BE2C (cell line): ENCODE measurements at places on chromosomes 16 and 17.
A peak's percentile ranks its signal among the peaks of the same experiment; 100 is the strongest.

DNA sequence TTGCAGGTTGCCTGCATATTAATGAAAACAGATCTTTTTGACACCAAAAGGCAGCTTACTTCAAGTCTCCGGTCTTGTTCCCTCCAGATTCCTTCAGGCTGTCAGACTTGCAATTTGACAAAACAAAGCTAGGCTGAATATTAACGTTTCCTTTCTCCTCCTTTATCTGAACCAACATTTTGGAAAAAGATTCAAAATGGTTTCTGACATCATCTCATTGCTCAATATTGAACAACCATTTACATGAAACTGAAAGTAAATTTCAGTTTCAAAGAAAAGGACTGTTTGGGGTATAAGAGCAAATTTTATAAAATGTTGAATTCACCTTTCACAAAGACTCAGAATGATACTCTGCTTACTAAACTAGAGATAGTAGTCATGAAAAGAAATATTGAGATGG lies 521.8 kb downstream of the KCNJ2 start:
- no peak for DNase-seq

DNA sequence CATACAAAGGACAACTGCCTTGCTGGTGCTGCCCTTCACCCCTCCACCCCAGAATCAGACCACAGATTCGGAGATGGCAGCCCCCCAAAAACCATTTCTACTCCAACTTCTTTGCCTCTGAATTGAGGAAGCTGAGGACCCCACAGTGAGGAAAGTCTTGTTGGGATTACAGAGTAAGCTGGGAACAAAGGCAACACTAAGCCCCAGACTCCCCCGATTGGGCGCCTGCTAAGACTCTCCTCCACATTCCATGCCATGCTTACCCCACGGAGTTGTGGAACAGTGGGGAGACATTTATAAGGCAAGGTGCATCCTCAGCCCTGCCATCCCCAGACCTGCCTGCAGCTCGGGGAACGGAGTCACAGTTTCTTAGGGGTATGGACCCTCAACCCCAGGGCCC lies 1.9 kb downstream of the GIT1 start:
- DNase-seq: no peak

GRCh38 chr17:2580661-2581060 lies 12.8 kb upstream of the PAFAH1B1 start:
- DNase-seq: no peak

GRCh38 chr17:49755663-49756283 lies 8.2 kb downstream of the FAM117A start:
- no peak for DNase-seq

DNA sequence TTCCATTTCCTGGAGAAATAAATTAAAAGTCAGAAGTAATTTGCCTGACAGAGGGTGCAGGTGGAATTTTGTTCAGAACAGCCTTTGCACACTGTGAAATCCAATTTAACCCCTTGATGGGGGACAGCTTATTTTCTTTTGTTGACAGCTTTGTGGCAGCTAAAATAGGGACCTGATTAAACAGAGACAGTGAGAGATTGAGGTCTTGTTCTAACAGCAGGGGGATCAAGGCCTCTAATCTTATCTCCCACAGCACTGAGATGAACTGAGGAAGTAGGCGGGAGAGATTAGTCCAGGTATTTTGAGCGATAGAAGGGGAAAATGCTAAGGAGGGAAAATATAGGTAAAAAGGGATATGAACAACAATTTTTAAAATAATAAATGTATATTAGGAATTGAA lies 1491.4 kb upstream of the GOT2 start:
- DNase-seq: no peak

DNA sequence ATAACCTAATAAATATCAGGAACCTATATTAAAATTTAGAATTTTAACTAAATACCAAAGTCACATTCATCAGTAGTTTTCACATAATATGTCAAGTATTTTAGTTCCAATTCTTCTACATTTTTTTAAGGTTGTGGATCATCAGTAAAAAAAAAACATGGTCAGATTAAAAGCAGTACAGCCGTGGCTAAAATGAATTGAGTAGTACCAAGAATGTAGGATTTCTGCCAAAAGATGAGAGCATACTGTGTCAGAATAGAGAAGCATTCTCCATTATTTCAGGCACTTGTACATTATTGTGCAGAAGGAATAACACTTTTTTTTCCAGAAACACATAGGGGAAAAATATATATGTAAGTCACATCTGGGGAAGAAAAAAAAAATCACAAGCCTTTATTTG lies 1176.1 kb downstream of the CDH11 start:
- DNase-seq: no peak

DNA sequence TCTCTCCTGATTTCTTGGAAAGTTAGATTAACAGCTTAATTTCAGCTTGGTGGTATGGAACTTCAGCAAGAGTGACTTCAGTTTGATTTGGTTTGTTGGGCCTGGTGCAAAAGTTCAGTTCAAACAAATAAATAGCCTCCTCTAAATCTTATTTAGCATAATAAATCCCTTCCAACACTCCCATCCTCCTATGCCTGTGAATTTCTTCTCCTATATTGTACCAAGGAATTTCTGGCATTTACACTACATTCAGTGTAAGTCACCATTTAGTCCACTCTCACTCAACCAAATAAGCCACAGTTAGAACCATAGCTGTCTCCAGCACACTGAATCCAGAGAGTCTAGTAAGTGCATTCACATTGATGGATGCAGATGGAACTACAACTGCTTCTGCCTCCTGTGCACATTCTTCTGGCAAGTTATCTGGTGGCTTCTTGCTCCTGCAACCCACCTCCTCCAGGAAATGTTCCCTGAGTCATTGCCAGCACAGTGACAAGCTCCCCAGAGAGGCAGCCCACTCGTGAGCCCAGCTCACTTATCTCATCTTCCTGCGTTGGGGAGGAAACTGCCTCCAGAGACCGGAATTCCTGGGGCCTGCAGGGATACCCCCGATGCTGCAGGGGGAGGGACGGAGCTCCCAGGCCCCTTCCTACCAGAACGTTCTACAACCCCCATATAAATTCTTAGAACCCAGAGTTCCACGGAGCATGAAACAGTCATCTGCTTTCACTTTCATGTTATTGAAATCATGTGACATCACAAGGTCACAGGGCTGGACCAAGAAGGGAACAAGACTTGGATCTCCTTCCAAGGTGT lies 318.3 kb downstream of the PHKB start:
- peak; percentile 10 for DNase-seq

DNA sequence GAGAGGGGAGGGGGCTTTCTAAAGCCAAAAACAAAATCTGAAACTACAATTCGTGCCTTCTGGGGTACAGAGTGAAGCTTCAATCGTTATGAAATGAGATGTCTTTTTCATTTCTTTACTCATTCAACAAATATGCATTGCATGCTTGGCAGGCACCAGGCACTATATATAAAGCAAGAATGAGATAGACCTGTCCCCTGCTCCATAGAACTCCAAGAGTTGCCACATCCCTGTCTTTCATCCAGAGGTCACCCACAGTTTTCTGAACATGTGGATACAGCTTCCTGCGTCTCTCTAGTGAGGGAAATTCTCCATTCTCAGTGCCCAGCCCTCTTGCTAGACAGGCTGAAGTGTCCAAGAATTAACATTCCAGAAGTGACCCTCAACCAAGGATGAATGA lies 343.2 kb upstream of the MAF start:
- DNase-seq: no peak

DNA sequence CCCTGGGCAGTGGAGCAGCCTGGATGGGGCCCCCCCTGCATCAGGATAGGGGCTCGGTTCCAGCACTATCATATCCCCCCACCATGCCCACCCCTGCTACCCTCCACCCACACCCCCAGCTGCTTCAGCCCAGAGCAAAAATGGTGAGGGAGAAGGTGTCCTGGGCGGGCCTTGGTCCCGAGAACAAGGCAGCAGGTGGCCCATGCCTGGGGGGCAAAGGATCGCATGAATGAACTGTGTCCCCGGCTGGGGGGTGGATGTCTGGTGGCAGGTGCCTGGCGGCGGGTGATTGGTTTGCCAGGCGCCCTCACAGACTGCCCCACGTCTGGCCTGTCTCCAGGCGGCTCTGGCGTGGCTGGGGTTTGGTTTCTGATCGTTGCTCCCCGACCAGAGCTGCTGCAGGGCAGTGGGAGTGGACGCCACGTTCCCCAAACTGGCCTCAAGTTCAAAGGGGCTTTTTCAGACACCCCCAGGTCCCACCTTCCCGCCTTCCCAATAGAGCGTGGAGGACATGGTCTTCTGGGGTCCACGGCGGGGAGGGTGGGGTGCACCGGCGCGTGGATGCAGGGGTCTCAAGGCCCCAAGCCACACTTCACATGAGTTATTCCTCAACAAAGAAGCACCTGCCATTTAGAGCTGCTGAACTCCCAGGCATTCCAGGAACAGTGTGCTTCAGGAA lies 12.6 kb downstream of the UTS2R start:
- DNase-seq: peak; percentile 54

- DNase-seq: no peak
Observed at GRCh38 chr17:60106340-60107059, 27.8 kb upstream of the HEATR6 start.

DNA sequence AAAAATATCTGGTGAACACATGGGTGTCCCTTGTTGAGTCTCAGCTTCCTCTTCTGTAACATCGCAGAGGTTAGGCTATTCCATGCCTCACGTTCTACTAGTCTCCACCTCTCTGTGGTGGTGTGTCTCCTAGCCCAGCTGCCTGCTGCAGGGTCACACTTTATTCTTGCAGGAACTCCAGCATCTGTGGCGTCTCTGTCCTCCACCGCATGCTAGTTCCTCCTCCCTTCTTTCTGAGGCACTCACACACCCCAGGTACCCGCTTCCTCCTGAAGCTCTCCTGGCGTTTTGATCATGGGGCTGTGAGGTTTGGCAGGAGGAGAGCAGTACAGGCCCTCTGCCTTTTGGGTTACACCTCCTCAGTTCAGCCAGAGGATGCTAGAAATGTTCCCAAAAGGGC lies 9.9 kb upstream of the TEX2 start:
- no peak for DNase-seq

GRCh38 chr16:71526111-71526631 lies at the start of gene CHST4:
TSS of gene CHST4 (plus strand) at chr16:71526426. CDS start at chr16:71536678, 10,252 bp downstream.
- DNase-seq: no peak

DNA sequence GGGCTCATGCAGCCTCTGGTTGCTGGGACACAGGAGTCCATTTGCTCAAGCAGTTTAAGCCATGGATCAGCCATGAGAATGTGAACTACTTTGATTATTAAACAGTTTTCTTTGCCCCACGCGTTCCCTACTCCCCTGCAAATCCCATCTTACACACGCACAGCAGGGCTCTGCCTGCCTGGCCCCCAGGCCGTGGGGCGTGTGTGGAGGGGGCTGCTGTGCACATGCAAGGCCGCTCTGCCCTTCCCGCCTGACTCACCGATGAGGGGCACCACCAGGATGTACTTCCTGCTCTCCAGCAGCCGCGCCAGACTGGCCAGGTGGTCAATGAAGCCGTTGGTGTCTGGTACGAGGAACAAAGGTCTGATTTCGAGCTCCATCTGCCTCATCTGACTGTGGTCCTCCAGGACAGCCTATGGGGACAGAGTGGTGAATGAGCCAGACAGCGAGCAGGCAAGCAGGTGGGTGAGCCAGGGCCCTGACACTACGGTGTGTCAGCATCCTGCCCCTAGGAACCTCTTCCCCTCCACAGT lies 13.7 kb downstream of the HIC1 start:
- peak; percentile 62 for DNase-seq

DNA sequence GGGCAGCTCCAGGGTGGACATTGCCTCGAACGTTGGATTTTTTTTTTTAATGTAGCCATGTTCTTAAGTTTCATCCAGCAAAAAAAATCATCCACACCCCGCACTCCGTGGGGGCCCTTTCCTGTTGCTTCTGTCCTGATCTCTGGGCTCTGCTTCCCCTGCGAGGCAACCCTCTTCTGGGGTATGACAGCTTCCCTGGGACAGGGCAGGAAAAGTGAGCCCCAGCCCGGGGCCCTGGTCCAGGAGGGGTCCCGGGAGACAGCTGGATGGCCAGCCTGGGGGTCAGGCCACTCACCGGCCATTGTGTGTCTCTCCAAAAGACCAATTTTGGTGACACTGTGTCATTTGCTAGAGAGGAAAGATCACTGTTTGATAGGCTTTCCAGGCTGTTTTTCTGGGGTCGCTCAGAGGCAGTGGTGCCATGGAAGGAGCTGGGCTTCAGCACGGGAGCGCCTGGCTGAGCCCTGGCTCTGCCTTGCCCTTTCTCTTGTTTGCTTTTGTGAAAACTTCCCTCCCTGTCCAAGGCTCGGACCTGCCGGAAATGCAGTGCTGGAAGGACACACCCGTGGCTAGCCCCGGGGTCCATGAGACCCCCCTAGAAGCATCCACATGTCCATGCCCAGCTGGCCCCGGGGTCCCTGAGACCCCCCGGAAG lies 41.0 kb upstream of the CHMP6 start:
- no peak for DNase-seq

- no peak for DNase-seq
Observed at GRCh38 chr17:79808763-79809529, 12.1 kb upstream of the CBX8 start.

DNA sequence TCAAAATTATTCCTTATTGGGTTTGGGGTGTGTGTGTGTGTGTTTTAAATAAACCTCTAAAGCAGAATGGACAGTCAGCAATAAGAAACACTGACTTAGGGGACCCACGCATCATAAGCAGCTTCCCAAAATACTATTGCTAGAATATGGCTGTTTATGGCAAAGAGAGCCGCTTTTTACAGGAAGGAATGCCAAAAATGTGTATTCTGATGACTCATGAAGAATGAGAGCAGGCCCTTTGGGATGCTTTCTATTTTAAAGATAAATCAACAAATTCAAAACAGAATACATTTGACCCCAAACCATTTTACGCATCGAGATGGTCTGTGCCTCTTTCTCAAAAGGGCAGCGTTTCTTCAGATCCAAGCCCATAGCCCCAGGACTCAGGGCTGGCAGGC lies 37.5 kb downstream of the ARHGAP17 start:
- no peak for DNase-seq

DNA sequence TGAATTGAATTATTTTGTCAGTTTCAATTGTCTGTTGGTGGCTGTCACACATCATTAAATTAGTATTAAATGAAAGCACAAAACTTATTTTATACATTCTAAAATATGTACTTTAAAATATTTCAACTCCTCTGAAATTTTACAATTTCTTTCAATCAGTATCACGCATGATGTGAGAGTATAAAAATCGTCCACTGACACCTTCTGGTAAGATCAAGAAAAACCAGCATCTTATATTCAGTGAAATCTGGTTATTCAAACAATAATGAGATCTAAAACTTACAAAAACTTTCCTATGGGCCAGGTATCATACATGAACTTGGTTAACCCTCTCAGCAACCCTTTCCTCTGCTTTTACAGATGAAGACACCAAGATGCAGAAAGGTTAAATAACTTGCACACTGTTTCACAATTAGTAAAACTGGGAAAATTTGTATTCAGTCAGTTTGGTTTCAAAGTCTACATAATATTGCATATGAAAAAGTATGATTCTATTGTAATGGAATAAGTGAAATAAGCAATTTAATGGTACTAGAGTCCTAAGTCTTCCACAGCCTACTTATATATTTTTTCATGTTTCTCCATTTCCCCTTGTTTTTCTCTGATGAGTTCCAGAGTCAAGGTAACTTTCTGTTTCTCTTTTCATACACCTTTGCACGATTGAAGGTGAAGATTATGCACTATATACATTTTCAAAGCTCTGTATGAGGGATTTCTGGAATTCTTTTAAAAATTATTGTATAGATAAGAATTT lies 58.7 kb downstream of the EFCAB5 start:
- no peak for DNase-seq

GRCh38 chr16:67226804-67227566 lies at the start of gene TMEM208:
TSS of gene TMEM208 (plus strand) at chr16:67227130. CDS start at chr16:67227219, 89 bp downstream.
- peak; percentile 99 for DNase-seq

- no peak for DNase-seq
Observed at GRCh38 chr17:43574896-43575525, 28.9 kb upstream of the ETV4 start.

- DNase-seq: no peak
Observed at GRCh38 chr16:8676737-8677375, 2.4 kb downstream of the ABAT start.

- no peak for DNase-seq
Observed at GRCh38 chr16:27822529-27822928, 241.0 kb downstream of the GSG1L start.
